ENCODE measurements at places on chromosomes 12 and 14.

GRCh38 chr12:29273178-29273843, 107.7 kb downstream of the ERGIC2 start:
- DNase-seq: no peak

- no peak for DNase-seq
Observed at GRCh38 chr12:76976777-76977382, 88.5 kb downstream of the E2F7 start.

GRCh38 chr12:65609359-65609771, 214.9 kb upstream of the HMGA2 start:
- DNase-seq: no peak

GRCh38 chr14:32590157-32590556, 261.1 kb downstream of the AKAP6 start:
- DNase-seq: no peak

DNA sequence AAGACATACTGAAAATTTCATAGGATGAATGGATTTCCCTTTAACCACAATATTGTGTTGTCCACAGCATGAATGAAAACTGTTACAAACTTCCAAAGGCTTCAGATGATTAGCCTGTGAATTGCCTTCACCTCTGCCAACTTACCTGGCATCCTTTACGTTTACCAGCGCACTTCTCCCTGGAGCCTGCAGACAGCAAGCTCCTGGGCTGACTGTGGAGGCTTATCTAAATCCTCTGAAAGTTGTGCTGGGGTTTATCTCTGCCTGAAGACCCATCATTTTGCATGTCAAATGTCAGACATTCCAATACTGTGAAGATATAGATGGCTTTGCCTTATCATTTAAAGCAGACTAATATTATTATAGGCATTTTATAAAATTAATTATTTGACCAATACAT, 403.0 kb downstream of the SYT1 start:
- no peak for DNase-seq

- DNase-seq: no peak
Observed at GRCh38 chr12:120037851-120038250, 48.8 kb downstream of the BICDL1 start.

GRCh38 chr14:55071870-55072640, 20.6 kb downstream of the MAPK1IP1L start:
- DNase-seq: peak; percentile 56

DNA sequence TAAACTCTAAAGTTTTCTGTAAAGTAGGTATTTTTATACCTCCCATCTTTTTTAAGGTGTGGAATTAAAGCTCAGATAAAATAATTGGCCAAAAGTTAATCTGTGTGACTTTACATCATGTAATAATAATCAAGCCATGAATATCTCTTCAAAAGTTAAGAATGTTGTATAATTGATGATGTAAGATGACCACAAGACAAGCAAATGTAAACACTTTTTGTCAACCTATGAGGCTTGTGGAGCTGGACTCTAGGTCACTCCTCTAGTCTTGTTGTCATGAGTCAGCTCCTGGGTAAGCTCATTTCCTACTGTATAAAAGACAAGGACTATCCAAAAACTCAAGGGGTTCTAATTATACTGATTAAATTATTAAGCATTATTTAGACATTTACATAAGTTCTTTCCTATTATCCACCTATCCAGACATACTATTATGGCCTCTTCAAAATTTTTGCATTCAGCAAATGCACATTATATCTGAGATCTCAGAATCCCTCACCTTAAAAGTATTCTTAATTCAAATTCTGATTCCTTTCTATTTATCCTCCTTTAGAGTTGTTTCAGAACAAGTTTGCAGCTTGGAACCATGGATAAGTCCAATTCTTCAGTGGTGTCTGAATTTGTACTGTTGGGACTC, at the start of gene OR4K5:
TSS of gene OR4K5 (plus strand) at position 587 of the 637 bp plus-strand sequence. CDS start at position 587, 0 bp downstream.
- DNase-seq: no peak
